ENCODE measurements at places on chromosomes 5 and 9. TPM values are rescaled to one million over a fixed set of nuclear protein-coding genes. Genes with fewer than 3 reads are reported as not detected.

The LAMC3 gene
- 3.8 TPM for total RNA-seq

GRCh38 chr5:32047056-32047455 lies 127.1 kb downstream of the GOLPH3 start:
- DNase-seq: no peak

GRCh38 chr9:95217936-95218335 lies 99.6 kb downstream of the FANCC start:
- DNase-seq: no peak

- peak; percentile 68 for DNase-seq
Measured at GRCh38 chr9:37968228-37968701, 64.3 kb upstream of the SLC25A51 start.

DNA sequence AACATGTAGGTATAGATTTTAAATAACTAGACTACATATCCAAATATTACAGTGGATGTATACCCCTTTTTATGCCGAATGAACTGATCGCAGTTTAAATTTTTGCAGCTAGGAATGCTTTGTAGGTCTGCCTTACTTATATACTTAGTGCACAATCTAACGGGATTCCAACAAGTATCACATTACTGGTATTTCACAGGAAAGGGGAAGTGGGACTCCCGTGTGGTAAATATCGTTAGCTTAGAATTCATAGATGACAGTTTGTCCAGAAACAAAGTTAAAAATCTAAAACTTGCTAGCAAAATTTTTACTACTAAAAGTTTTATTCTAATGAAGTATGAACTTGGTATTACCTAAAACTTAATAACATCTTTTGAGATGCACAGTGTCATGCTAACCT lies 193.5 kb upstream of the TLX3 start:
- DNase-seq: no peak

- no peak for DNase-seq
Measured at GRCh38 chr5:131496400-131496713, 138.7 kb downstream of the RAPGEF6 start.

All from Daoy (cell line).